ENCODE measurements at places on chromosomes 5 and 9.

DNA sequence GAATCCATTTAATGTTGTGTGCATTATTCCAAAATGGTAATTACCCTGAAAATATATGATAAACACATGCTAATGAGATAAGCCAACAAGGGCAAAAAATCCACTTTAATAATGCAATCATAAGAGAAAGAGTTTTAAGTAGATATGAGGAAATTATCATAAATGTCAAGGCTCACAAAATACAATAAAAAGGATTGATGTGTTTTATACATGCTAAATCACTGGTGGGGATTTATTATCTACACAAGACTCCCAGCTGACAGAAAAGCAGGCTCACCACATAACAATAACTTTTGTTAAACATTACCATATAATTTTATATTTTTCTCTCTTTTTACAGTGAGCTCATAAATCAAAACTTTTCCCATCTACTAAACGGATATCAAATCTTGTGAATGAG is 306.2 kb upstream of the GRAMD2B start:
- DNase-seq: no peak

- no peak for DNase-seq
Measured at GRCh38 chr5:30676223-30676840, 517.2 kb upstream of the CDH6 start.

GRCh38 chr5:117082977-117083376 is 508.4 kb upstream of the SEMA6A start:
- DNase-seq: no peak

DNA sequence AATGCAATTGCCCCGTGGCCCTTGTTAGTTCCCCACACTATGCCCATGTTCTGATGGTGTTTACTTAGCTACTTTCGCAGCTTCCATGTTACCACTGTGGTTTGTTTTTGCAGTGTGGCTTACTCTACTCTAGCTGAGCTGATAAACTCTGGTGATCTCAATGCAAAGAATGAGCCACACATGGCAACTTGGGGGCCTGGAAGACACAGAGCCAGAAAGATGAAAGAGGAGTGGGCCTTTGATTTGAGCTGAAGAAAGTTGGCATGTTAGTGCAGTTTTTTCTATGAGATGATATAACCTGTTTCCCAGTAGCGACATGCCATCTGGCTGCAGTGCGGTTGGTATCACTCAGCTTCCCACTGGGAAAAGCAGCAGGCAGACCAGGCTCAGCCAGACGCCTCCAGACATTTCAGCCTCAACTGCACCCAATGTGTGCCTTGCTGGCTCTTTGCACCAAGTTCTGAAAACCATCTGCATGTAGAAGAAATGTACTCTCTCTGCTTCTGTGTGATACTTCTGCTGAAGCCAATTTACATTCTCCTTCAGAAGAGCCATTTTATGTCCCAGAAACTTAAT is 329.4 kb downstream of the ARHGEF28 start:
- DNase-seq: no peak

DNA sequence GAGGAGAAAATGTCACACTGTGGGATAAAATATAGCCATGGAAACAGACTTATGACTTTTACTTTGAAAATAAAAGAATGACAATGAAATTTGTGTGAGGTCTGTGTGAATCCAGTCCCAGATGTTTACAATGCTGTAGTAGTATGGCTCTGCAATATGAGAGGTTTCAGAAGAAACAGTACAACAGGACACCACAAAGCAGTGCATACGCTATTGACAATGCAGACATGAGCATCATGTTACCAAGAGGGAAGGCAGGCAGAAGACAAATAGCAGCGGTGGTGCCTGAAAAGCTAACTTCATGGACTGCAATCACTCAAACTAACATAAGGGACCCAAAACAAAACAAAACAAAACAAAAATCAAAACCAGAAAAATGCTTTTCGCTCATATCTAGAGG is 1.8 kb downstream of the FGF10 start:
- DNase-seq: no peak

- DNase-seq: no peak
Measured at GRCh38 chr9:123629531-123629930, 273.5 kb downstream of the CRB2 start.

DNA sequence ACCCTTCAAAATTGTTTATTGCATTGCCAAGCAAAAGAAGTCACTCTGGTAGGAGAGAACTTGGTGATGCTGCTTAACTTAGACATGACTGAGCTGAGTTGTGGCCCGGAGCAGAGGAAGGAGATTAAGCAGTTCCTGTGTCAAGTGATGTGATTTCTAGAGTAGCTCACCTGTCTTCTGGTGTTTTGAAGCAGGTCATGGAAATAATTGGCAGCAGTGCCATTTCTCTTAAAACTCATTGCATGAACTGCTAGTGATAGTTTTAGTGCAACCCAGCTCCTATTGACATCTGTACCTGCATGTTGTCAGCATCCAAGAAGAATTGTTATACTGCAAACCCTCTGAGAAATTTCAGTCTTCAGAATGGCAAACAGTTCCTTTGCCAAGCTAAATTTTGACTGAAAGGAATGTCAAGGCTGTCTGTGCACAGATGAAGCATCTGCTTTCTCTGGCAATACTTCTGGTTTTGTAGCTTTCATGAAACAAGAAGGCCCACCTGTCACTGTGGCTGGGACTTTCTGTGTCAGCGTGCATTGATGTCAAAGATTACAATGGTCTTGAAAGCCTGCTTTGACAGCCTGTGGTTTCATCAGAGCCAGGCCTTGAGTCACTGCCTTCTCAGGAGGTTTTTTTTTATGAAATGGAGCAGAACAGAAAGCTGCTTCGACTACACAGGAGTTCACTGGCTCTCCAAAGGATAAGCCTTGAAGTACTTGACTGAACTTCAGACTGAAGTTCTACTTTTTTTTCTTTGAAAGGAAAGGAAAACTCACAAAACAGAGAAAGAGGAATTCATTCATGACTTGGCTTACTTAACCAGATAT is 90.6 kb downstream of the RALGPS1 start:
- DNase-seq: peak; percentile 56

DNA sequence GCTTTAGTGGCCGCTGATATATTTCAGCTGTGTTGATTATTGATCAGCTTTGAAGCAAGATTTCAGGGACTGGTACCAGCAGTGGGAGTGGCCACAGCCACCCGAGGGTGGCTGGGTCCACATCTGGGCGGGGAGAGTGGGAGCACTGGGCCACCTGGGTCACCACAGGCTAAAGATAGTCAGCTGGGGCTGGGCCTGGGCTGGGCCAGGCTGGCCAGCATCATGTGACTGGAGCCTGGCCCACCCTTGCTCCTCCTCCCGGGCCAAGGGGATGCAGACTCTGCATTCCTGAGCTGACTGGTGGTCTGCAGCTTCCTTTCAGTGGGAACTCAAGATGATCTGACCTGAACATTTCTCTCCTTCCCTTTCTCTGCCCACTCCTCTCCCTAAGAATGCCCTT is 27.1 kb downstream of the LARP1 start:
- no peak for DNase-seq

DNA sequence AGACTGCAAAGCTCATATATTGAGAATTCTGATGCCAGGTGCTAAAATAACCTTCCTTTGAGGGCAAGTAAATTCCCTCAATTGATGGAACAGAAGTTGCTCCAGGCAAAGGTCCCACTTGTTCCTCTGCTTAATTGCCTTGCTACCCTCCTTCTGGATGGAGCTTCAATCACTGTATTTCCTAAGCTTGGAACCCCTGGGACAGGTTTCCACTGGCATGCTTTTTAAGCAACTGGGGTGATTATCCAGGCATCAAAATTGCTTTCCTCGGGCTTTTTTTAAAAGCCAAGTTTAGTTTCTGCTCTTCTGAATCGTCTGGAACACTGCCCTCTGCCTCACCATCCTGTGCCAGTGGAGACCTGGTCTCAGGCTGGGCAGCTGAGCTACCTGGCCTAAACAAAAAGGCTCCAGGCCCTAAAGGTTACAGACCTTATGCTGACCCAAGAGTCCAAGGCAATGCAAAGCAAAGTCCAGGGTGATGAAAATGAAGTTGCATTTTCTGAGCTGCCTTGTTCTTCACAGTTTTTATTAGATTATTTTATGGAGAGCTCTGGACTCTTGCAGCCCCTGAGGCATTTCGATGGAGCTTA is 167.9 kb upstream of the CD180 start:
- no peak for DNase-seq

- no peak for DNase-seq
Measured at GRCh38 chr5:21654556-21654955, 1198.6 kb downstream of the CDH12 start.

DNA sequence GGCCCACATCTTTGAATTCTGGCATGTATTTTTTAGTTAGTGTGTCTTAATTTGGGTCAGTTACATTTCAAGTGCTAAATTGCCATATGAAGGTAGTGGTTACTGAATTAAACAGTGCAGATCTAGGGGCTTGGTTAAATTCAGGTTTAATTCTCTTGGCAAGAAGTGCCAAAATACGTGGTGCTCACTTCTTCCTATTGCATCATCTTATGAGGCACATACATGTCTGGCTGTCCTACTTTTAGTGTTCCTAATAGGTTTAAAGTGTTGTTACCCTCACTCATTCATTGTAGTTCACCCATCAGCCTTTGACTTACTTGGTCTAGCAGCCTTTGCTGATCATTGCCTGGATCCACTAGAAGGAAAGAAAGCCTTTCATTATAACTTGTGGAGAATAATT is 59.5 kb downstream of the RPS6 start:
- no peak for DNase-seq

DNA sequence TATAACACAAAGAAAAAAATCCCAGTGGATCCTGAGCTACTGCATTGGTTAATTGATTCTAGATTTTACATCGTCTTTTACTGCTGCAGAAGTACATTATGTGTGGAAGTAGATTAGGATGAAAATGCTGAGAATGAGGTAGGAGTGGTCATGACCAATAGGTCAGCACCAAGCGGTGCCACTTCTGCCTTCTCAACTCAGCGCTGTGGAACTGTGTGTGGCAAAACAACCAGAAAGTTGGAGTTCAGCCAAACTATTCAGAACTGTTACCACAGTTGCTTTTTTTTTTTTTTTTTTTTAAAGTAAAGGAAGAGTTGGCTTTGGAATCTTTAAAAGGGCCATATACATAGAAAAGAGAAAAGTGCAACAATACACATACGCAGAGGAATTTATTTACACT is 24.2 kb downstream of the POU5F2 start:
- DNase-seq: no peak

- DNase-seq: no peak
Measured at GRCh38 chr9:132732326-132733259, 62.3 kb downstream of the GTF3C4 start.

DNA sequence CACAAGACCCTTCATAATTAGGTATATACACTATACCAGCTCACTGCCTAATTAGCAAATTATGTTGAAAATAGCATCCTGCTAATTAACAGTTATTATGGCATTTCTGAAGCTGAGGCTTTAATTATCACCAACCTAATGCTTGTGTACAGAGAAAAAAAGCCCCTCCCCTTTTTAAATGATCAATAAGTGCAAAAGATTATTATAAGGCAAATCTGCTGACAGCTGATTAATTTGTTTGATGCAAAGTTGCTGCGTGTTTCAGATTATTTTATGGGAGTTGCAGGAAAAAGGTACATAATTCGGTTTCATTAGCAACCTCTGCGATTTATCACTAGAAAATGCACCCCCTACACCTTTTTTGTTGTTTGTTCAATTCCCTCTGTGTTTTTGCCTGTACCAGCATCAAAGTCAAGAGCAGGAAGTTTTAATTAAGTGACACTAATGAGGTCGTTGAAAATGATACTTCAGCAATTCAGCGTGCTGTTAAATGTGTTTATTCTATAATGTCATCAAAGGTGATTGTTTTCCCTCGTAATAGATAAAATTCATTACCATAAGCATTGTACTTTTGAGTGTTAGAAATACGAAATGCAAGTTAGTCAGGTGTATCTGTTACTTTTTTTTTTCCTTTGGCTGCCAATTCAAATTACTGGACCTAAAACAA is 170.0 kb downstream of the EBF1 start:
- no peak for DNase-seq

DNA sequence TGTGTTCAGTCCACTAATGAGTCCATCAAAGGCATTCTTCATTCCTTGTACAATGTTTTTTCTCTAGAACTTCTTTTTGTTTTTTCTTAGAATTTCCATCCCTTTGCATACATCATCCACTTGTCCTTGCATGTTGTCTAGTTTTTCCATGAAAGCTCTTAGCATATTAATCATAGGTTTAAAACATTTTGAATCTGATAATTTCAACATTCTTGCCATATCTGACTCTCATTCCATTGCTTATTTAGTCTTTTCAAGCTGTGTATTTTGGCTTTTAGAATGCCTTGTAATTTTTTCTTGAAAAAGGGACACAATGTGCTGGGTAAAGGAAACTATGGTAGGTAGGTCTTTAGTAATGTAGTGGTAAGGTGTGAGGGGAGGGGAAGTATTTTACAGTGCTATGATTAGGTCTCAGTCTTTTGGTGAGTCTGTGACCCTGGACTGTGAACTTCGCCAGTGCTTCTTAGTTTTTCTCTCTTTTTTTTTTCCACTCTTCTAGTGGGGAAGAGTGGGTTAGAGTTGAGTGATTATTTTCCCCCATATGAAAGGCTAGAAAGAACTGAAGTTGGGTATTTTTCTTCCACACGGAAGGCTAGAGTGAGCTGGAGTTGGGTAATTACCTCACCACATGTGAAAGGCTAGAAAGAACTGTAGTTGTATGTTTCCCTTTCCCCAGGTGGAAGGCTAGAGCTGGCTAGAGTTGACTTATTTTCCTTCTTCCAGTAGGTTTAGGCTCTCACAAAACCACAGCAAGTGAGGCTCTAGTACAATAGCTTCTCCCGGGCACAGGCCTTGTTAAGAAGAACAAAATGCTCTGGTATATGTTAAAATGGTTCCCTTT is 172.1 kb downstream of the SNX18 start:
- no peak for DNase-seq

DNA sequence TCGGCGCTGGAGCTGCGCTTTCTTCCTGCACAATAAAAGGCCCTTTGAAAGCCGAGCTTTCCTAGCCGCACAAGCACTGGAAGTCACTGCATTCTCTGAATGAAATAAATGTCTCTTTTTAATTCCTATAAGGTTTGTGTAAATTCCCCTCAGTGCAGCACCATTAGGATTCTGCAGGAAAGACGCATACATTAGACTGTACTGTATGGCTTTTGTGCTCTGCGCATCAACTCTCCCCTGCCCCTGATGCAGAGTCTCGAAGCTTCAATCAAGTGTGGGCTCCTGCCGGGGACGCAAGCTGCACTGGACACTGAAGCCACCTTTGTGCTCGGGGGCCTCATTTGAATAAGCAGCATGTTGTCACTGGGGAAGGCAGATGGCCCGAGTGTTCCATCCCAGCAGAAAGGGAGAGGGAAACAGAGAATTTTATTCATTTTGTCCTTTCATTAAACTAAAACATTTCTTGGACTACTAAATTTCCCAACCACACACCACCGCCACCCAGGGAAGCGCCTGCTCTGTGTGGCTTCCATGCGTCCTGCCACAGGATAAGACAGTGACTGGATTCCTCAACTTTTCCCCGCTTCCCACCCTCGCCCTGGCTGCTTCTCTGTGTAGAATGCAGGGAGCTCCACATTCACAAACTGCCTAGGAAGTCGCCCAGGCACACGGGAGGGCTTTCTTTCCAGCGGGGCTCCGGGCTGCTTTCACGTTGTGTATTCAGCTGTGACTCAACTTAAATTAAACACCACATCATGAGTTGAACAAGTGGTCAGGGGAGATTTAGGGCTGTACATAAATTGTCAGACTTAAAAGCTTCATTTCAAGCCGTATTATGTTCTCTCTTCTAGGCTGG is 635.4 kb downstream of the IRX1 start:
- no peak for DNase-seq

- no peak for DNase-seq
Measured at GRCh38 chr5:174624733-174625522, 99.5 kb upstream of the MSX2 start.

GRCh38 chr5:79795764-79796398 is 106.2 kb downstream of the CMYA5 start:
- no peak for DNase-seq

Data from stimulated activated CD4-positive, alpha-beta T cell treated with anti-CD3 and anti-CD28 coated beads, Interleukin-12 subunit alpha, Interleukin-12 subunit beta, amount 100 ng/mL, for 4 hours (primary cell).